HL-60 (cell line): ENCODE measurements at places on chromosomes 2 and 18.
A peak's percentile ranks its signal among the peaks of the same experiment; 100 is the strongest.

DNA sequence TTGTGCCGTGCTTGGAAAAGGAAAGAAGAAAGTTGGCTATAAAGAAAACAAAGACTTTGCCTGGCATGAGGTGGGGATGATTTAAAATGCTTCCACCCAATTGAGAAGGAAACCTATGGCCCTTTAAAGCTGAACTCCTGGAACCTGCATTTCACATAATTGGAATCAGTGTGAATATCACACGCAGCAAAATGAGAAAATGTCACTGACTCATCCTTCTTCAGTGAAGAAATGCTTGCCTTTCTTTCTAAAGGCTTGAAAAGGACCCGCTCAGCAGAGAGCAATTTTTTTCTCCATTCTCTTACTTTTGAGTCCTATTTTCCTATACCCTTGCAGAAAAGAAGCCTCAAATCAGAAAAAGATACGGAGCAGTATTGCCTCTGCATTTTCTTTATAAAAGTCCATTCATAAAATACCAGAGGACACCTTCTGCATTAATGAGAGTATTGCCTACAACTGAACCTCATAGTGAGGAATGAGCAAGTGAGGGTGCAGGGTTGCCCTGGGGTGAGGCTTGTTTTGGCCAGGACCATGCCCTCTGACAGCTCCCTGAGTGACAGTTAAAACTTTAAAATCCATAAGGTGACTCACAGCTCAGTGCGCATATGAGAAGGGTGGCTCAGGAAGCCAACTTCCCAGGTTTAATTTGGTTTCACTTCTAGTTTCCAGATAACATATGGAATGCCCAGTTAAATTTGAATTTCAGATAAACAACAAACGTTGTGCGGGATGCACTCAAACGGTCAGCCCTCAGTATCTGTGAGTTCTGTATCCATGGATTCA is 191.9 kb upstream of the GYPC start:
- DNase-seq, result no peak

DNA sequence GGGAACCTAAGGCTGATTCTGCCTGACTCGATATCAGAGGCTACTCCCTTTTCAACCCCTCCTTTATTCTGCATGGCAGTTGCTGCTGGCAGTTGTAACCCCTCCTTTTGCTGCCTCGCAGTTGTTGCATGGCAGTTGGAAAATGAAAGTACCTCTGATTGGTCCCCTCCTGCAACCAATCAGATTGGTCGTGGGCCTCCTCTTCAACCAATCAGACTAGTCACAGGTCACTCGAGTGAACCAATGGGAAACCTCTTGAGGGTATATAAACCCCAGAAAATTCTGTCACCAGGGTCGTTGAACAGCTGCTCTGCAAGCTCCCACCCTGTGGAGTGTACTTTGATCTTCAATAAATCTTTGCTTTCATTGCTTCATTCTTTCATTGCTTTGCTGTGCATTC is 294.3 kb upstream of the SLC8A1 start:
- DNase-seq, result no peak

- peak; percentile 49 for DNase-seq
These were observed 47.7 kb upstream of the POMC start for GRCh38 chr2:25215948-25216679.

GRCh38 chr2:156890529-156891148 is 366.9 kb upstream of the GALNT5 start:
- no peak for DNase-seq

DNA sequence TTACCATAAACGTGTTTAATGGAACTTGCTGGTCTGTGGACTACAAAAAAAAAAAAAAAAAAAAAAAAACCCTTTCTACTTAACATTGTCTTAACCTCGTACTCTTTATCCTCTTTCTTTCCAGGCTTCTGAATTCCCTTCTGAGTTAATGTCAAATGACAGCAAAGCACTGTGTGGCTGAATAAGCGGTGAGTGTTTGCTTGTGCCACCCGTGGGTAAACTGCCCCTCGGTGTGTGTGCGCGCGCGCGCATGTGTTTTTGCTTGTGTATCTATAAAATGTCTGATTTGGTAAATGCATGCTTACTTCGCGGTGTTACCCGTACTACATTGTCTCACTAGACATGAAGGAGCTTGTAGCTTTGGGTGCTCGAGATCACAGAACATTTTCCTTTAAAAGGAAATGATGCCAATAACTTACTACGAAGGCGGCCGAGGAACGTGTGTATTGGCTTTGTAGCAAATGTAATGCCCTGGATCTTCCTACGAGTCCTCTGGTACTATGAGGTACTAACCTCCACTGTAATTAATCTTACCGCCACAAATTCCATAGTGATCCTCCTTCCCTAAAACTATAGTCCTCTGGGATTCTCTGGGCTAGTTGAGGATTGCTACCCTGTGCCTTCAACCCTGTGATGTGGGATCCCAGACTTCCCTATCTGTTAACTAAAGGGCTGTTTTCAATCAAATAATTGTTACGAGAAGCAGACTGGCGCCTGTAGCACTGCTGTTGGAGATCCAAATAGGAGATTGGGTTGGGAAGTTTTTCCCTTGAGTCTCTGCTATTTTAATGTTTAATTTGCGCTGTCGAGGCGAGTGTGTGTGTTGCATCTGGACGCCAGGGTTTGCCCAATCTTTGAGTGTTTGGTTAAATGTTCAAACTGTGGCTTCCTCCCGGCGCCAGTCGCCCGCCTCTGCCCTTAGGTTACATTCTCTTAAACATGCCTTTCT is 1.1 kb downstream of the ID2 start:
- peak; percentile 65 for DNase-seq

DNA sequence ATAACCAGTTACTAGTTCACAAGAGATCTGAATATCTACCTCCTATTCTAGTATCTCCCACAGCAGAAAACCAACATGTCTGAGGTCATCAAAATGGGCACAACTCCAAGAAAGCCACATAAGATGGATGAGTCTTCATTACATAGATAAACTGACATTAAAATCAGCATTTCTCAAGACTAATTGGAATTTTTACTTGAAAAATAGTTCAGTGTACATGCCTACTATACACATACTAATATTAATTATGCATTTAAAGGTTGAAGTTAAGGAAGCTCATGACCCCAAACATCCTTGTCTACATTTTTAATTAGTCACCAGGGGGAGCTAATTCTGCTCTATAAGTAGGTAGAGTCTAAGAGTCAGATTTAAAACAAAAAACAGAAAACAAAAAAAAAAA is 41.9 kb downstream of the ZNF521 start:
- DNase-seq, result no peak

GRCh38 chr2:236743039-236743920 is 173.7 kb downstream of the ACKR3 start:
- no peak for DNase-seq

DNA sequence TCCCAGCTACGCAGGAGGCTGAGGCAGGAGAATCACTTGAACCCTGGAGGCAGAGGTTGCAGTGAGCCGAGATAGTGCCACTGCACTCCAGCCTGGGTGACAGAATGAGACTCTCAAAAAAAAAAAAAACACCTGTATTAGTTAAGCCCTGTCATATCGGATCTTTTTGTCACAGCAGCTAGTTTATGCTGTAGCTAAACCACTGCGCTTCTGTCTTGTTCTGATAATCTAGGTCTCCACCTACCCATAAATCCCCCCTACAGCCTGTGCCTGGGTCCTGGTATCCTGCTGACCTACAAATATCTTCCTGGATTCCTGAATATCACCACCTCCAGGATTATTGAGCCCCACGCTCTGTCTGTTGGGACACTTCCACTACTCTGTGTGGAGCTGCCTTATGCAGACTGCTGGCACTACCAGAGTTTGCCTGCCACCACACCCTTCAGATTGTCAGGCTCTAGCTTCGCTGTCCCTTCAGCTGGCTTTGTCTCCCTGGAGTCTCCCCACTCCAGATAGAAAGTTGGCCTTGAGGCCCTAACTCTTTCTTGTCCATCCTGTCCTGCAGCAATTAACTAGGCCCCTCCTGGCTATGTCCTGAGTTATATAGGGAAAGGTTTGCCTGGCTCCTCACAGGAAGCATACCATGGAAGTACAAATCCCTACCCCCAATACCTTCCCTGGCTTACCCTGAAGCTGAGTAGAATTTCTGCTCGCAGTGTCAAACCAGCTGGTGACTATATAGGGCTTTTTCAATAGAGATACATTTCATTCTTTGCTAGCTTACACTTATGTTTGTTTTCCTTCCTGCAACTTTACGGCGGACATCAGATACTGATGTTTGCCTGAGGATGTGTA is 136.0 kb upstream of the SERTAD2 start:
- DNase-seq, result no peak

DNA sequence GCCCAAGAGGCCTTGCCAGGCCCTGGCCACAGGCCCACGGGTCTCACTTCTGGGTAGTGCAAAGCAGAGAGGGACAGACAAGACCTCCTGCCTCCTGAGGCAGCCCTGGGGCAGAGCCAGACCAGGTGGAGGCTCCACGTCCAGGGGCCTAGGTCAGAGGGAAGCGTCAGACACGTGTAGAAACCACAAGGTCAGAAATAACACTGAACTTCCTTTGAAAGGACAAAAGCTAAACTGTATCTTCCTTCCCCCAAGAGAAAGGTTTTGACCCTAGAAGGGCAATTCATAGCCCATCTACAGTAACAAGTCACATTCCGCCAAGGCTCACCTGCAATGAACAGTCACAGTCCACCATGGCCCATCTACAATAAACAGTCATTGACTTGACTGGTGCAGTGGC is 17.9 kb downstream of the SDC1 start:
- no peak for DNase-seq

GRCh38 chr2:58612973-58613372 is 371.8 kb upstream of the FANCL start:
- no peak for DNase-seq

DNA sequence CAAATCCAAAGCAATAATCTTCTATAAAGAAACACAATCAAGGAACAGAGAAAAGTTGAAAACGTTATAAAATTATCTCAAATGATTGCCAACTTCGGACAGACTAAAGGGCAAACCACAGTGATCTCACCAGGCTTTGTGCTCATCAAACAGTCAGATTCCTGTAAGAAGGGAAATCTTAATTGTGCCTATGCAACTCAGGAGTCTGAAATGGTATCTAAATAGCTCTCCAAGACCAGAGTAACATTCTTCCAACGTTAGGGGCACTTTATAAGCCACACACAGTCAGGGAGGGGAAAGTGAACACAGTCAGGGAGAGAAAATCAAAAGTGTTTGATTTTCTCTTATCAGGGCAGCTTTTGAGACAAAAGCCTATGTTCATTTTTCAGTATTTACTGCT is 29.4 kb downstream of the PLEKHM3 start:
- no peak for DNase-seq

- no peak for DNase-seq
These were observed 61.5 kb downstream of the BARD1 start for GRCh38 chr2:214747992-214748391.

GRCh38 chr2:240672076-240672700 is 10.5 kb downstream of the AQP12B start:
- no peak for DNase-seq

GRCh38 chr2:147390475-147390874 is 454.4 kb upstream of the ACVR2A start:
- no peak for DNase-seq

DNA sequence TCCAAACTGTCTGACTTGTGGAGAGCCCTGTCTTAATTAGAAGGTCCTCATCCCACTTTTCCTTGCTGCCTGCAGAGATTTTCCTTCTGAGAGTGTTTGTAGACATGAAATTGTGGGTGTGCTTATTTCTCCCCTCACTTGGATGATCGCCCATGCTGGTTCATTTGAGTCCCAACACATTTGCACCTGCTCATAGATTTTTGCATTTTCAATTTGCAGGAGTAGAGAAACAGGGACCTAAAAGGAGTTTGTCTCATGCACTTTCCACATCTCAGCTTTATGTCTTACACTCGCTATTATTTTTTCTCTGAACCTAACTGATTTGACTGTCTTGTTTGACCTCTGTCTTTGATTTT is 33.2 kb upstream of the FHL2 start:
- no peak for DNase-seq

GRCh38 chr2:121242976-121243375 is 42.0 kb downstream of the TFCP2L1 start:
- DNase-seq, result no peak

DNA sequence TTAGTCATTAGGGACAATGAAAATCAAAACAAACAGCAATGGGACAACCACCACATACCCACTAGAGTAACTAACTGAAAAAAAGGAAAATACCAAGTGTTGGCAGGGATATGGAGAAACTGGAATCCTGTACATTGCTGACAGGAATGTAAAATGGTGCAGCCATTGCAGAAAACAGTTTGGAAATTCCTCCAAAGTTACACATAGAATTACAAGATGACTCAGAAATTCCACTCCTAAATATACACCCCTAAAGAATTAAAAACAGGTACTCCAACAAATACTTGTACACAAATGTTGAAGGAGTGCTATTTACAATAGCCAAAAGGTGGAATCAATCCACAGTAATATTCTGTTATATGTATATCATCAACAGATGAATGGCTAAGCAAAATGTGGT is 110.9 kb downstream of the ROCK1 start:
- no peak for DNase-seq

GRCh38 chr18:38899252-38899651 is 1333.7 kb upstream of the CELF4 start:
- no peak for DNase-seq

GRCh38 chr2:88053296-88053695 is 2.3 kb downstream of the KRCC1 start:
- peak; percentile 33 for DNase-seq

- no peak for DNase-seq
These were observed 91.3 kb downstream of the EPHA4 start for GRCh38 chr2:221480821-221481220.

- DNase-seq, result no peak
These were observed 151.4 kb downstream of the TNS1 start for GRCh38 chr2:217851191-217852020.

GRCh38 chr18:61001138-61001537 is 332.1 kb upstream of the CDH20 start:
- no peak for DNase-seq

DNA sequence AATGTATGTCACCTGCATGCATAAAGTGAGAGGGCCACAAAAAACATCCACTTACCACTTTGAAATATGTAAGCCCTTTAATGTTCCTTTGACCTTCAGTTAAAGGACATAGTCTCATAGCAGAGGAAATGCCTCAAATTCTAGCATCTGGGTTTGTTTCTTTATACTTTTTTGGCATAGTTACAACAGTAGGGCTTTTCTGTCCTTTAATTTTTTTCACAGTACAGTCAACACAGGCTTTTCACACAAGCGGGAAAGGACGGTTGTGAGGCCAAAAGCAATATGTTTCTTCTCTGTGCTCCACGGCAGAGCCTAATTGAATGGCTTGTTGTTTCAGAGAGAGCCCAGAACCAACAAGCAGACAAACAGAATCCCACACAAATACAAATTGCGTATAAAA is 57.6 kb downstream of the CRIM1 start:
- no peak for DNase-seq

GRCh38 chr18:13366131-13366530 is 147.6 kb downstream of the LDLRAD4 start:
- no peak for DNase-seq
